Stimulated activated memory B cell treated with anti-CD40 and anti-IgM and Interleukin-4, amounts not matched to agents 10 μg/mL and 1 μg/mL and 100 μg/mL, for 72 hours (primary cell): ENCODE measurements at places on chromosomes 3 and 15.
A peak's percentile ranks its signal among the peaks of the same experiment; 100 is the strongest.

GRCh38 chr15:96747291-96747690, 416.8 kb downstream of the NR2F2 start:
- no peak for ATAC-seq

- ATAC-seq = no peak
These were observed 63.6 kb upstream of the THBS1 start for GRCh38 chr15:39517122-39517855.

DNA sequence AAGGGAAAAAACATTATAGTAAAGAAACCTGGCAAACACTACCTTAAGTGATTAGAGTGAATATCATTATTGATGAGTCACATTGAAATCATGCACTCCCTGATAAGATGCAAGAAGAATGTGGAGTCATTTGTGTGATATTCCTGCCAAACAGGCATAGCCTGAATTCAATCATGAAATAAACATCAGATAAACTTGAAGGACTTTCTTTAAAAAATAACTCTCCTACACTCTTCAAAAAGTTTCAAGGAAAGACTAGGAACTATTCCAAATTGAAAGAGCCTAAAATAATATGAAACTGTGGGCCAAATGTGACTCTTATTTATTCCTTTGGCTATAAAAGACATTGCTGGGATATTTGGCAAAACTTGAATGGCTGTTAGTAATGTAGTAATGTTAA, 625.7 kb upstream of the LMCD1 start:
- no peak for ATAC-seq

DNA sequence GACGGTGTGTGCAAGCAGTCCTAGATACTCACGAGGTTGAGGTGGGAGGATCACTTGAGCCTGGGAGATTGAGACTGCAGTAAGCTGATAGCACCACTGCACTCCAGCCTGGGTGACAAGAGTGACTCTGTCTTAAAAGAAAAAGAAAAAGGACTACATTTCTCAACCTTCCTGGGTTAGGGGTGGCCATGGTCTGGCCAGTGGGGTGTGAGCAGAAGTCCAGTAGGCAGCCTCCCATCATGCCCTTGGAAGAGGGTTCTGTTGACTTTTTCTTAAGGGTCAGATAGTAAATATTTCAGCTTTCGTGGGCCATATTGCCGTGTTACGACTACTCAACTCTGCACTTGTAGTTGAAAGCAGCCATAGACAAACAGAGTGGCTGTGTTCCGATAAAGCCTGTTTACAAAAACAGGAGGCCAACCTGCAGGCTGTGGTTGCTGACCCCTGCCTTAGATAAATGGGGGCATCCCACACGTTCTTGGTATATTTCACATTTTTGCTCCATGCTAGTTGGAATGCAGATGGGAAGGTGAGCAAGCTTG, 31.0 kb upstream of the PDE8A start:
- no peak for ATAC-seq

GRCh38 chr3:56890448-56891091, 88.8 kb upstream of the ARHGEF3 start:
- ATAC-seq = no peak

DNA sequence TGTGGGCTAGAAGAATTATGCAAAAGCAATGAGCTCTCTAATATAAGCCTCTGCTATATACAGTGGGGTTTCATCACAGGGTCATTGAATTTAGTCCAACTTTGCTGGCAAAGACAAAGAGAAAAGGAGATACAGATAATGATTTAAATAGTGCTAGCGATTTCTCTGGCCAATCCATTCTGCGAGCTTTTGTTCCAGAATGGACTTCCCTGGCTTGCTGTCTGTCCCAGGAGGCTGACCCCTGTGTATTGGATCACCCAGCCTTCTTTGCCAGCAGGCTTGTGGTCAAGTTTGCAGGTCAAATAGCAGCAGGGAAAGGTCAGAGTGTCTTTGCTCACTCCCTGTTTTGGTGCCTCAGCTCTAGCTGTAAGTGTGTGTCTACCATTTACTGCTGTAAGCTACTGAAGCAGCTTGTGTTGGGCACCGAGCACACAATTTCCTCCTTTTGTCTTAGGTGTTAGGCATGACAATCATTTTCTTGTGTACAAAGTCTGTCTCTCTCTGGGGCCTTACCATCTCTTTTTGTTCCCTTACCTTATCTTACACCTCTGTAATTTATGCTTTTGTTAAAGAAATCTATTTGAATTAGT, 55.7 kb downstream of the UNC13C start:
- ATAC-seq = no peak

DNA sequence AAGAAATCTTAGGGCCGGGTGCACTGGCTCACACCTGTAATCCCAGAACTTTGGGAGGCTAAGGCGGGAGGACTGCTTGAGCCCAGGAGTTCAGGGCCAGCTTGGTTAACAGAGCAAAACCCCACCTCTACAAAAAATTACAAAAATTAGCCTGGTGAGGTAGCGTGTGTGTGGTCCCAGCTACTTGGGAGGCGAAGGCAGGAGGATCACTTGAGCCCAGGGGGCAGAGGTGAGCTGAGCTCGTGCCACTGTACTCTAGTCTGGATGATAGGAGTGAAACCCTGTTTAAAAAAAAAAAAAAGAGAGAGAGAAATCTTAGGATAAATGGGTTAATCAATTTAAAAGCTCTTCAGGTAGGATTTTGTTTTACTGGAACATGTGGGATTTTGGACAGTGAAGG, 31.2 kb upstream of the DUT start:
- no peak for ATAC-seq

DNA sequence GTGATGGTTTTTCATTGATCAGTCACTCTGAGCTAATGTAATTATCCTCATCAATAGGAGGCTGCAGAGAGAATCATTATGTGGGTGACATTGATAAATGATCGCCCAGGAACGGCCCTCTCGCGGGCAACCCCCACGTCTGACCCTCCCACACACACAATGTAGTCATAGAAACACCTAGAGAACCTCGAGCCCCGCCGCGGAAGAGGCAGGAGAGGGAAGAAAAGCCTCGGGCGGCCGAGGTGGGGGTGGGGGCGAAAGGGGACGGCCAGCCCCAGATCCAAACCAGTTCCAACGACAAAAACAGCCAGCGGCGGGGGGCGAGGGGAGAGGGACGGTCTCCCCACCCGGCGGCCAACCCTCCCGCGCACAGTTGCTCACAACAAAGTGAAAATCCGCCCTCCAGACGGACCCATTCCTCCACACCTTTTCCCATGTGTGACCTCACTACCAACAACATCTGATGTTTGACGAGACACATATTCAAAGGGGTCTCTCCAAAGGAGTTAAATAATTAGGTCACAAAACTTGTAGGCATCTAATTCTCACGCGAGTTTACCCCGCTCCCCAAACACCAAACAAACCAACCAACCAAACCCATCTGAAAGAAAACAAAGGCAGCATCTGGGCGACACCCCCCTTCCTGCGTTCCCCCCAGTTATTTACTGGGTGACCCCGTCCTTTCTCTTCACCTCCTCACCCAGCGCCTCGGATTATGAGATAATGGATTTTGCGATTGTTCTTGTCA, 213.0 kb downstream of the MEIS2 start:
- ATAC-seq = no peak

DNA sequence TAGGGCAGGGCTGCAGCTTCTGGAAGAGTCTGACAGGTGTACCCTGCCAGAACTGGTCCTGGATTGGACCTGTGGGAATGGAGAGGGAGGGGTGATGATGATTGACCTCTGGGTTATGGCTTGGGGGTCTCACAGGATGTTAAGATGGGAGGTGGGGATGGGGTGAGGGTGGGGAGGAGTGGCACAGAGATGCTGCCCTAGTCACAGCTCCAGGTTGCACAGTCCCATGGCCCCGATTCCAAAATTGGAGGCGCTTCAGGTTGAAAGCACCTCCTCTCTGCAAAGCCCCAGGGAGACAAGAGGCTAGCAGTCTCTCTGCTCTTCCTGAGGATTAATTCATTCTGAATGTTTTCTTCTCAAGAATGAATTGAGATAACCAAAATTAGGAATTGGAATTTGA, 101.4 kb downstream of the FAM43A start:
- no peak for ATAC-seq

GRCh38 chr3:102265720-102266119, 169.1 kb upstream of the ZPLD1 start:
- no peak for ATAC-seq

- no peak for ATAC-seq
These were observed 62.8 kb downstream of the POLR2M start for GRCh38 chr15:57769266-57769665.

DNA sequence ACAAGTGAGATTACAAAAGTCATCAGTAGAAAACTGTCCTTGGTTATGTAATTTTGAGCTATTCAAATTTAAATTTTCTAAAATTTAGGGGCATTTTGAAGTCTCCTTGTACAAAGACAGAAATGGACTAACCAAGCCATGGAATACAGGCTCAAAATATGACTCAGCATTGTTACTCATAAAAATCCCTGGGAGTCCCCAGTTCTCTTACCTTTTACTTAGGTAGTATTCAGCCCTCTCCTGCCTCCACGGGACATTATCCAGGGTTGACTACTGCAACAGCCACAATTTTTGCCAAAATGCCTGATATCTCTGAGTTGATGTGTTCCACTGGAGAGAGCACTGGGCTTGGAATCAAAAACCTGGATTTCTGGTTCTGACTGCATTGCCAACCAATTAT, 25.0 kb downstream of the CLDN18 start:
- no peak for ATAC-seq

DNA sequence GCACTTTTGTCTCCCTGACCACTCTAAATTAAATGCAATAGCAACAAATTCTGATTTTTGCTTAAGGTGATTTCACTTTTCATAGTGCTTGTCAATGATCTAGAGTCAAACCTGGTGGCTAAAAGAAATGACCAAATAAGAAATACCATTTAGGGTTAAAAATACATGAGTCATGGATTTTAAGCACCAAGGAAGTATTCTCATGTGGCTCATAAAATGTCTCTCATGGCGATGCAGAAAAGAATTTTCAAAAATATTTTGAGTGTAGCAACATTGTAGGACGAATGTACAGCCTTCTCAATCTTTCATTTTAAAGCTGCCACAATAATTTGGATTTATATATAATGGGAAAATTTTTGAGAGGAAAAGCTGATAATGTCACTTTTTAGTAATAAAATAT, 193.6 kb downstream of the EPHA3 start:
- no peak for ATAC-seq

DNA sequence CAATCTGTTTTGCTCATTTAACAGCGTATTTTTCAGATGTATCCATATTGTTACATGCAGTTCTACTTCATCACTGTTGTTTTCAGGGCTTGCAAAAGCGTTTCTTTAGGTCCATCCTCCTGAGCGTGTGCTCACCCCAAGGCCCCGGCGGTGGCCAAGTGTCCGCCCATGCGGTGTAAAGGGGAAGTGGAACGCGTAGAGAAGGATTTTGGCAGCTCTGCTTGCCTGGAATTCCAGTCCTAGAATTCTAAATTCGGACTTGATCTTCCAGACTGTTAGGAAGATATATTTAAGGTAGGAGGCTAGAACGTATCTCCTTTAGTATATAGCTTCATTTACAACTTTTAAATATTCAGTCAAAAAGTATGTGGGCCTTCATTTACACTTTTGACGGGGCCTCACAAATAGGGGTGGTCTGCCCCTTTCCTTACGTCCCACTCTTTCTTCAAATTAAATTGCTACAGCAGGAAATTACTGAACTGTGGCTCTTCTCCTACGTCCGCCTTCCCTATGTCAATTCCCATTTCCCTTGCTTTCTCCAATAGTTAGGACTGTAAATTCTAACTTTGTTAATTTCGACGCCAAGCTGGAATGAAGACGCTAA, 609 bp upstream of the TBC1D23 start:
- ATAC-seq = no peak

DNA sequence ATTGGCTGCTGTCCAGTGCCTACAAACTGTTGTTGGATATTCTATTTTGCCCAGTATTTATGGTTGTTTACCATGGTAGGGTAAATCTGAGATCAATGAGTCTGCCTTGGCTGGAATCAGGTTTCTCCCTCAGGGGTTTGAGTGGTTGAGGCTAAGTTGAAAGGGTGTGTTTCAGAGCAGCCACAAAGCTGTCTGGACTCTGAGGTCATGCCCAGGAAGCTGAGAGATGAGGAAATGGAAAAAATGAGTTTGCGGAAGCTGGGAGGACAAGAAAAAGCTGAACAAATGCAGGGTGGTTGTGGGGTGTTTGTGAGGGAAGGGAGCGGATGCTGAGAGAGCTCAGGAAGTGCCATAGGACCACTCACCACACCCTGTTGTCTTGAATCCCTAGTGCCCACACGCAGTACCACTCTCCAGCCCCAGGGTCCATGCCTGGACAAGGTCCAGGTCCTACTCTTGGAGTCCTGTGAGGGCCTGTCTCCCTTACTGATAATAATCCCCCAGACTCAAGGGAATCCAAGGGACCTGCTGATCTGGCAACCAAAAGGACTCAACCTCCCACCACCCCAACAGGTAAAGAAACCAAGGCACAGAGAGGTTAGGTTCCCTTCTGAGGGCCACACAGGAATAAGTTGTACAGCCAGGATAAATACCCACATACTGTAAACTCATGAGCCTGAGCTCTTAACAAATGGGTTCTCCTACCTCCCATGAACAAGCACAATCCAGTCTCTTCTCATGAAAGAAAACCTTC, 81.6 kb downstream of the PPCDC start:
- peak; percentile 72 for ATAC-seq

- ATAC-seq = no peak
These were observed 242.6 kb downstream of the PTPRG start for GRCh38 chr3:61803983-61804382.
